ENCODE measurements at places on chromosomes 16 and 17. TPM values are rescaled to one million over a fixed set of nuclear protein-coding genes. Genes with fewer than 3 reads are reported as not detected.

The RAPGEFL1 gene
- 14.2 TPM for polyA plus RNA-seq

The CD300A gene
- 3.5 TPM for polyA plus RNA-seq

The ZP2 gene
- not detected for polyA plus RNA-seq

The CALB2 gene
- polyA plus RNA-seq, result 308 TPM

The ZNF385C gene
- polyA plus RNA-seq, result 0.48 TPM

The KRT12 gene
- polyA plus RNA-seq, result not detected

The MMP28 gene
- polyA plus RNA-seq, result 8.9 TPM

The KRTAP2-2 gene
- not detected for polyA plus RNA-seq

The HOXB3 gene
- polyA plus RNA-seq, result 41.6 TPM

The CTRB1 gene
- polyA plus RNA-seq, result not detected

The SPN gene
- polyA plus RNA-seq, result 0.37 TPM

The MARVELD3 gene
- 3.4 TPM for polyA plus RNA-seq

The WFDC1 gene
- 4.8 TPM for polyA plus RNA-seq

The MT1M gene
- polyA plus RNA-seq, result 33.3 TPM

The TMEM235 gene
- 9.8 TPM for polyA plus RNA-seq

The NPEPPS gene
- 82.7 TPM for polyA plus RNA-seq

The NPTX1 gene
- polyA plus RNA-seq, result 22.4 TPM

The C1QTNF8 gene
- polyA plus RNA-seq, result not detected

The ZACN gene
- 0.24 TPM for polyA plus RNA-seq

The CCL1 gene
- polyA plus RNA-seq, result not detected

The TBC1D26 gene
- polyA plus RNA-seq, result not detected

The SPATA20 gene
- 22.1 TPM for polyA plus RNA-seq

The LGALS3BP gene
- 265 TPM for polyA plus RNA-seq

The CACNG4 gene
- 50.9 TPM for polyA plus RNA-seq

The GUCY2D gene
- polyA plus RNA-seq, result not detected

The NPIPB8 gene
- not detected for polyA plus RNA-seq

The BCL6B gene
- polyA plus RNA-seq, result 2.9 TPM

The MCRIP2 gene
- polyA plus RNA-seq, result 22.6 TPM

The ITPRIPL2 gene
- polyA plus RNA-seq, result 2.2 TPM

The NXPH3 gene
- polyA plus RNA-seq, result 5.1 TPM

The NLRC3 gene
- polyA plus RNA-seq, result 0.14 TPM

The CCDC78 gene
- 0.39 TPM for polyA plus RNA-seq

The PMFBP1 gene
- 0.41 TPM for polyA plus RNA-seq

The GDPD3 gene
- 0.76 TPM for polyA plus RNA-seq

The B4GALNT2 gene
- not detected for polyA plus RNA-seq

The VPS35L gene
- 82.3 TPM for polyA plus RNA-seq

The JUP gene
- 195 TPM for polyA plus RNA-seq

The ST6GALNAC2 gene
- 8.3 TPM for polyA plus RNA-seq

The ADAD2 gene
- polyA plus RNA-seq, result 0.54 TPM

The TP53I13 gene
- polyA plus RNA-seq, result 34.4 TPM

The WFIKKN1 gene
- polyA plus RNA-seq, result 1.4 TPM

The ASPHD1 gene
- 115 TPM for polyA plus RNA-seq

The OR3A3 gene
- polyA plus RNA-seq, result not detected

The TP53TG3F gene
- polyA plus RNA-seq, result 1.7 TPM

The CLEC18C gene
- polyA plus RNA-seq, result 0.93 TPM

The RBFOX1 gene
- polyA plus RNA-seq, result 50.2 TPM

The HEXD gene
- 28.8 TPM for polyA plus RNA-seq

The CSF3 gene
- polyA plus RNA-seq, result 0.25 TPM

The GPRC5C gene
- polyA plus RNA-seq, result 63.8 TPM

The FOXF1 gene
- polyA plus RNA-seq, result 1.4 TPM

The ZNF688 gene
- 25.1 TPM for polyA plus RNA-seq

The SOX8 gene
- polyA plus RNA-seq, result 44.8 TPM

The PNMT gene
- polyA plus RNA-seq, result 2.9 TPM

The EVPL gene
- polyA plus RNA-seq, result 0.92 TPM

The DNAH17 gene
- polyA plus RNA-seq, result 16.1 TPM

The APOBR gene
- 0.90 TPM for polyA plus RNA-seq

The MFAP4 gene
- 30.0 TPM for polyA plus RNA-seq

The MYH2 gene
- polyA plus RNA-seq, result not detected

The PRR35 gene
- polyA plus RNA-seq, result not detected

Data from brain (organoid and tissue), 16 donors.